ENCODE measurements at places on chromosomes 3 and 15.

DNA sequence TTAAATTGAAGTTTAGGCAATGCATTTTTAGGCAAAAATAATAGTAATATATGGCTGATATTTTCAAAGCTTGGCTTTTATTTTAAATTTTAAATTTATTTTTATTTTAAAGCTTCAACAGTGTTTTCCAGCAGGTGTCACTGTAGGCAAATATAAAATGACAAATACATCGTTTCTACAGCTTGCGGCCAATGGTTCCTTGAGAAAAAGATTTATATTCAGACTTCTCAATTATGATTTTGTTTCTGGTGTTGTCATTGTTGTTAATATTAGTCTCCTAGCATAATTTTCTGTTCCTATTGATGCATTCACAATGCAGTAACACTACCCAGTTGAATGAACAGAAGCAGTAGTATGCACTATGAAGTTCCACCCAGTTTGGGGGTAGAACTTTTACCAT is 220.7 kb upstream of the DNAJC19 start:
- no peak for DNase-seq

- DNase-seq, result no peak
Measured at GRCh38 chr3:108407886-108408285, 102.5 kb downstream of the MYH15 start.

DNA sequence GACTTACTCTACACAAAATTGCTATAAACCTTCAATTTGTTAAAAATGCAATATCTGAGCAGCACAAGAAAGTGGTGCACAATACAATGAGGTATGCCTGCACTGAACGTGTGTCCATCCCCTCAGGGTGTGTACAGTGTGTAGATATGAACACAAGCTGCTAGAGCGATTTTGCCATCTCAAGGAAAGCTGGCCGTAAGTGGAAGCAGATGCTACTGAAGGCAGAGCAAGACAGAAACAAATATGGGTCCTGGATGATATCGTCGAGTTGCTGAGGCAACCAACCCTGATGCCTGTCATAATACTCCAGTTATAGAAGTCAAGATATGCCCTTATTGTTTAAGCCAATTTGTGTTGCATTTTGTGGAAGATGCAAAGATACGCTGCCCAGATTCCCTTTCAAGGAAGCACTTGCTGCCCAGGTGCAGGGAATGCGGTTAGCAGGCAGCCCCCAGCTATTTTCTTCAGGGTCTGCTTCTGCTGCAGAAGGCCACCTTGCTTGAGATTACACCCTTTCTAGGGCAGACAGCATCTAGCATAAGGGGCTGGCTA is 25.8 kb upstream of the EHHADH start:
- no peak for DNase-seq

DNA sequence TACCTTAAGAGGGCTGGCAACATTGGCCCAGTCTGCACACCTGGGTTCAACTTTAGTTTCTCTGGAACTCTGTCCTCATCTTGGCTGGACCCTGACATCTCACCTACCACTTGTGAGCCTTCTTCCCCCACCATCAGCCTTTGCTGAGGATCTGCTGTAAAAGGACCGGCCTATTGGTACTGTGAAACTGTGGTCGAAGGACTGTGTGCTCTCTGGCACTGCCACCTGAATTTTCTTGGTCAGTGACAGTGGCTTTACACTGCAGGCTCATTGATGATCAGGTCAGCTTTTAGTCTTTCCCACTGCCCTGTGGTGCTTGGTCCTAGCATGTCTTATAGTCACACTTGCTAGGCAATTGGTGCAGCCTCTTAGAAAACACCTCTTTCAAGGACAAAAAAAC is 86.9 kb downstream of the PEX5L start:
- no peak for DNase-seq

- DNase-seq, result no peak
Measured at GRCh38 chr15:71515375-71516186, 294.8 kb upstream of the NR2E3 start.

DNA sequence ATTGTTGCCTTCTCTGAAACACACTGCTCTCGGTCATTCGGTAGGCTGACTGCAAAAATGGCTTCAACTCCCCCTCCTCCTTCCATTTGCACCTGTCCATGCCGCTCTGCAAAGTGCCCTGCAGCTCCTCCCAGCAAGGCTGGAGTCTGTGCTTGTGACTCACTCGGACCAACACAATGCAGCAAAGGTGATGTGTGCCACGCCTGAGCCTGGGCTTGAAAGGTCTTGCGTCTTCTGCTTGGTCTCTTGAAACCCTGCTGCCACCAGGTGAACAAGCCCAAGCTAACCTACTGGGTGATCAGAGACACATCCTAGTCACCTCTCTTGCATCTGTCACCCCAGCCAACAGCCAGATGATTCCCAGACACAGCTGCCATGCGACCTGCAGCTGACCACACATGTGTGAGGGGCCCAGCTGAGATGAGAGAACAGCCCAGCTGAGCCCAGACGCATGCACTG is 71.1 kb downstream of the MGLL start:
- DNase-seq, result no peak

DNA sequence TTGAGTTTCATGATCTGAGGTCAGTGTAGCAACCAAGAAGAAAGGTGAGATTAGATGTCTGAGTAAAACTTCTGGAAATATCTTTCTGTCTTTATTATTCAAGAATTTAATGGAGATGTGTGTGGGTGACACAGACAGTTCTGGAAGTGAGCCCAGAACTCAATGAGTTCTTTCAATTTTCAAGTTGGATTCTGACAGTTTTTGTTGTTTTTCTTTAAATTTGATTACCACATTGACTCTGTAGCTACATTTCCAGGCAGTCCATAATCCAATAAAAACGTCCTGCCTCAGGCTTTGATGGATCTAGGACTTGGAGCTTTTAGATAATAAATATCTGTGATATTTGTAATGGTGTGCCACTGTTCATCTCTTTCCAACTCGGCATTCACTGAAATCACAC is 3.9 kb upstream of the PARP14 start:
- no peak for DNase-seq

DNA sequence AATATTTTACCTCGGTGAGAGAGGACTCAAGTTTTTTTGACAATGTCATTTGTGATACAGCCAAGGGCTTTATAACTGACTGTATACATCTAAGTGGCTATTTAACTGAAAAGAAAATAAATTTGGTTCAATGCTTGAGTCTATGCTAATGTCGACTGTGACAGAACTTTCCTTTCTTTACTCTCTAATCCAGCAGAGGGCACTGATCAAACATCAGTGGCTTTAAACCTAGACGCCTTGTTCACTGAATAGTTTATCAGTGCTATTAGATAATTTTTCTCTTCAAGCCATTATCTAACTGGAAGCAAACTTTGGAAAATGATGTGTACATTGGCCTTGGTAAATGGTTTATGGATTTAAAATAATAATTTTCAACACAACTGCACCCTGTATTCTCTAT is 285.1 kb downstream of the CHL1 start:
- no peak for DNase-seq
